NCI-H1105 treated with DMSO at 0.1 percent for 48 hours (cell line): ENCODE measurements at places on chromosomes 5 and 9.

DNA sequence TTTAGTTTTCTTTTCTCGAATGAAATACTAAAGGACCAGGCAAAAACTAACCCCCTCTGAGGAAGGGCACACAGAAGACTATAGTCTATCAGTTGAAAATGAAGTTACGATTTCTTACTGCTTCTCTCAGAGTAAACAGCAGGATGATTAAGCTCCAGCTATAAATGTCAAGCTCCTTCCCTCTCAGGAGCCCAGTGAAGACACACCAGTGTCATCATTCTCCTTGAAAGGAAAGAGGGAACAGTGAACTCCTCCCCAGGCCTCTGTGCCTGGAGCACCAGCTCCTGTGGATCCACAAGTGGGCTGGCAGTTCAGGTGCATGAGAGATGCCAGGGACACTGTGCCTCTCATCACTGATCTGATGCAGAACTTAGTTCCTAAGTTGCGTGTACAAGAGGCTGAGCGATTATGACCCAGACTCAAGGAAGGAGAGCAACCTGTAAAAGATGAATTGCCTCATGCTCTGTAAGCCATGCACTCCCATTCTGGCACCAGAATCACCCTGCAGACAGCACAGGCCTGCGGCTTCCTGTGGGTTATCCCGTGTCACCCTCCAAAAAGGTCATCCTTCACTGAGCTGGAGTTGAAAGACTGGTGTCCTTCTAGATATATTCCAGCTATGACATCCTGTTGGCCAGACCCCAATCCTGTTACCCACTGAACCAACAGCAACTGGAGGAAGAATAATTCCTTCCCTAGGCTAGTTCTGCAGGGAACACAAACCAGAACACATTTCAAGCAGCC is 394.0 kb downstream of the SEMA5A start:
- no peak for DNase-seq

DNA sequence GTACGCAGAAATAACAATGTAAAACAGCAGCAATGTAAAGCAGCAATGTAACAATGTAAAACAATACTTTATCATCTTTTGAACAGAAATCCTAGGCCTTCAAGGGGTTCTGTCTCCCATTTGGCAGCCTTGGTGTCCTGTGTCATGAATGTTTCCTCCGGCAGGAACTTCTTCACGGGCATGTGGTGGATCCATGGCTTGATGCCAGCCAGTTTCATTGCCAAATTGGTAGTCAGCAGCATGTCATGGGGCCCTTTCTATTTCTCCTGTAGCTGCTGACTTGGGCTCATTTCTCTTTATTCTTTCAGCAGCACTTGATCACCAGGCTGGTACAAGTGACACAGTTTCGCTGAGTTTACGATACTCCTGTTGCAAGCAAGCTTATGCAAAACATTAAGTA is 275.3 kb downstream of the HTR1A start:
- DNase-seq = no peak

GRCh38 chr5:39274398-39275085 is 55.2 kb upstream of the FYB1 start:
- no peak for DNase-seq

DNA sequence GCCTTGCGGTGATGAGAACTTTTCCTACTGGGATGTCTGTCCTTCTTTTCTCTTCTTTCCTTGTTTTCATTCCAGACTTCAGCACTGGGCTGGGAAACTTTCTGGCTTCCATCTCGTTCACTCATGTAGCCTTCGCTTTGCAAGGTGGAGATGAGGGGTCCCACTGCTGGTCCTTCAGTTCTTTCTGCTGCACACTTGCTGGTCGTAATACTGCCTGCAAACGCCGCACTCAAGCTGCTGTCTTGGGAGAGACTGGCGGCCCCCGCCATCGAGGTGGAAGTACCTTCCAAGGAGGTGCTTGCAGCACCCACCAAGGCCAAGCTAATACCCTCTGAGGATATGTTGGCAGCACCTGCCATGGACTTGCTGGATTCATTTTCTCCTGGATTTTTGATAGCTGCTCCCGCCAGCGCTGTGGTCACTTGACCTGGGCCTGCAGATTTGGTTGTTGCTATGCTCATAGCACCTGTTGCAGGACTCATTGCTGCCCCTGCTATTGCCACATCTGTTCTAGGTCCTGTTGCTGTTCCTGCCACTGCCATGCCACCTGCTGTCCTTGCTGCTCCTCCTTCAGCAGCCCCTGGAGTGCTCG is 3.0 kb downstream of the GARIN3 start:
- no peak for DNase-seq

DNA sequence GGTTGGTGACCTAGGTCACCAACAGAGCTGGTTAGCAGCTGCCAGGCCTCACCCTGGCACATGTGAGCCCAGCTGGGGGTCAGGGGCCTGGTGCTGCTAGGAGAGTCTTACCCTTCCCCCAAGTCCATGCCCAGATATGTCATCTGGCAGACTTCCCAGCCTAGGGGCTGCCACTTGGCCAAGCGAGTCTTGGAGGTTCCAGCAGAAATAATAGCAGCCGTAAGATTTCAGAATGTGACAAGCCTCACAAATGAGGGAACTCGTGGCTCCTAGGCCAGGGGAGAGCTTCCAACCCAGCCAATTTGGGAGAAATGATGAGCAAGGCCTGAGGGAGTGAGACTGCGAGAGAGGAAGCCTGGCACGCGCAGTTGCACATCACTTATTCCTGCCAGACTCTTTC is 11.1 kb downstream of the URM1 start:
- DNase-seq = no peak

DNA sequence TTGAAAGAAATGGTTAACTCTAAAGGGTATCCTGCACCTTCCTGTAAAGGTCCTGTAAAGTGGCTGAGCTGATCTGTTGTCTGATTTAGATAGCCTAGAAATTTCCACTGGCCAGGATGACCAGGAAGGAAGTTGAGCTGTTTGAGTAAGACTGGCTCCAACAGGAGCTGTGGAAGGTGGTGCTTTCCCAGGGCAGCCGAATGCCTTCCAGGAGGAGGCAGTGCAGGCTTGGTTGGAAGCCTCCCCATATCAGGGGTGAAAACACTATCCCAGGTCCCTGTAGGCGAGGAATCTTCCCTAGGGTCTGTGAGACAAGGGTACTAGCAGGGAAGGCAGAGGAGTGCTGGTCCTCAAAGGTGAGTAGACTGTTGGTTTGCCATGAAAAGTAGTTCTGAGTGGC is 98.4 kb downstream of the LIX1 start:
- no peak for DNase-seq

DNA sequence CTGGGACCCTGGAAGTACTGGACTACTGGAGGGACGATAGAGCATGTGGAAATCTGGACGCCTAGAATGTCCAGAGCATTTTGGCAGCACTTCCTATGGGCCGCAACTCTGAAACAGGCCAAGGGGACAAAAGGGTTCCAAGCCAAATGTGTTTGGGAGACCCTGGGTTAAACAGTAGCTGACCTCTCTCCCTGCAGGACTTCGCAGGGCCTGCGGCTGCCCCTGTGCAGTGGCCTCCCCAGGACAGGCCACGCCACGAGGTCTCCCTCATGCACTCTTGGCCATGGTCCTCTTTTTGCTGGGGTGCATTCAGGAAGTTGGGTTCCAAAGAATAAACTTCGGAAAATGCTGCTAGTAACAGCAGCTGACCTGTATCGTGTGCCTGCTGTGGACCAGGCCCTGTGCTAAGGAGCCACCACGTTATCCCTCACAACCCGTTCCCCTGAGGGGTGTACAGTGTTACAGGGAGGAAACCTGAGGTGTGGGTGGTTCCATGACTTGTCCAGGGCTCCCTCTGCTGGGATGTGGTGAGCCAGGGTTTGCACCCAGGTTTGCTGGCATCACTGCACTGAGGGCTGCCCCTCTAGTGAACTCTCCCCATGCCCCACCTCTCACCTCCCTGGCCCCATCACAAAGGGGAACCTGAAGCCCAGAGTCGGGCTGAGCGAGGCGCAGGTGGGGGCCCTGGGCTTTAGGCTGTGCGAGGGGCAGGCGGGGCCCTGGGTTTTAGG is 79.4 kb downstream of the AMBP start:
- DNase-seq = no peak

- no peak for DNase-seq
Observed at GRCh38 chr9:137812356-137813023, 65.1 kb upstream of the CACNA1B start.

GRCh38 chr9:32571969-32572899 is 725 bp downstream of the NDUFB6 start:
- peak; percentile 53 for DNase-seq

GRCh38 chr5:14442536-14442935 is 139.1 kb upstream of the OTULINL start:
- DNase-seq = no peak

- DNase-seq = no peak
Observed at GRCh38 chr9:13993632-13994185, 320.2 kb downstream of the NFIB start.

DNA sequence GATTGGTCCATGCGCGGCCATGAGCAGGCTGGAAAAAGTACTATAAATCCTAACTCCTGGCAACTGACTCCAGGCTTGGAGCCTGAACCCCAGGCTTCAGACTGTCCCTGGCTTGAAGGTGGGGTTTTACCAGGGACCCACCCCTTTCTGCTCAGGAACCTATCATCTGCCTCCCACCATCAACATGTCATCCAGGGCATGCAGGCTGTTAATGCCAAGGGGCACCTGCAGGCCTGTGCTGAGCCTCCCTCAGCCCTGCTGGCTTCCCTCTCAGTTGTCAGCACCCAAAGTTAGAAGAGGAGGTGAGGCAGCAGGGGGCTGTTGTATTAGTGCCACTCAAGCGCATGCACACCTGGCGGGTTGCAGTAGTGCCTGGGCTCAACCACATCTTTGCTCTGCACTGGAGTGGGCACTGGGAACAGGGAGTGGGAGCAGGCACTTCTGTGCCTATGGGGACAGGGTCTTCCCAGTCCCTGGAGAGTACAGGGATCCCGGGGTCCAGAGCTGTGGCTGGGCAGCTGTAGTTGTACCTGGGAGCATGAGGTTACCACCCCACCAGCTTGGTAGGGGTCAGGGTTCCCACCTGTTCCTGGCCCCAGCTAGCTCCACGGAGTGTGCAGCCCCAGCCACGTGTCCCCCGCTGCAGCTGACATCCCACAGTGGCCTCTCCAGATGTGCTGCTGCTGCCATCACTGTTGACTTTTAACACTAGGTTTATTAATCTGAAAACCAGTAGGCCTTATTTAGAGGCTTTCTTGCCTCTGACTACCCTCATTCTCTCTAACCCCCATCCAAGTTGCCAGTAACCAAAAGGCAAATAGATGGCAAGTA is 306.2 kb upstream of the RIOK2 start:
- no peak for DNase-seq

GRCh38 chr9:128887914-128888350 is 6.0 kb downstream of the LRRC8A start:
- DNase-seq = no peak

DNA sequence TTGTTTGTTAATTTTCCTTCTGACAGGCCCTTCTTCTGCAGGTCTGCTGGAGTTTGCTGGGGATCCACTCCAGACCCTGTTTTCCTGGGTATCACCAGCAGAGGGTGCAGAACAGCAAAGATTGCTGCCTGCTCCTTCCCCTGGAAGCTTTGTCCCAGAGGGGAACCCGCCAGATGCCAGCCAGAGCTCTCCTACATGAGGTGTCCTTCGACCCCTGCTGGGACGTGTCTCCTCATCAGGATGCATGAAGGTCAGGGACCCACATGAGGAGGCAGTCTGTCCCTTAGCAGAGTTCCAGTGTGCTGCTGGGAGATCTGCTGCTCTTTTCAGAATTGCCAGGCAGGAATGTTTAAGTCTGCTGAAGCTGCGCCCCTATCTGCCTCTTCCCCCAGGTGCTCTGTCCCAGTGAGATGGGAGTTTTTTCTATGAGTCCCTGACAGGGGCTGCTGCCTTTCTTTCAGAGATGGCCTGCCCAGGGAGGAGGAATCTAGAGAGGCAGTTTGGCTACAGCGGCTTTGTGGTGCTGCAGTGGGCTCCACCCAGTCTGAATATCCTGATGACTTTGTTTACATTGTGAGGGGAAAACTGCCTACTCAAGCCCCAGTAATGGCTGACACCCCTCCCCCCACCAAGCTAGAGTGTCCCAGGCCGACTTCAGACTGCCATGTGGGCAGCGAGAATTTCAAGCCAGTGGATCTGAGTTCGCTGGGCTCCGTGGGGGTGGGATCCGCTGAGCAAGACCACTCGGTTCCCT is 772.0 kb upstream of the FAM174A start:
- no peak for DNase-seq

- no peak for DNase-seq
Observed at GRCh38 chr9:72834994-72835393, 117.9 kb downstream of the ALDH1A1 start.

GRCh38 chr5:74186356-74187315 is 453.9 kb downstream of the ENC1 start:
- DNase-seq = no peak

- DNase-seq = no peak
Observed at GRCh38 chr9:22112870-22113821, 104.0 kb upstream of the CDKN2B start.

GRCh38 chr5:181170237-181170825 is 22.9 kb downstream of the OR2V2 start:
- no peak for DNase-seq

DNA sequence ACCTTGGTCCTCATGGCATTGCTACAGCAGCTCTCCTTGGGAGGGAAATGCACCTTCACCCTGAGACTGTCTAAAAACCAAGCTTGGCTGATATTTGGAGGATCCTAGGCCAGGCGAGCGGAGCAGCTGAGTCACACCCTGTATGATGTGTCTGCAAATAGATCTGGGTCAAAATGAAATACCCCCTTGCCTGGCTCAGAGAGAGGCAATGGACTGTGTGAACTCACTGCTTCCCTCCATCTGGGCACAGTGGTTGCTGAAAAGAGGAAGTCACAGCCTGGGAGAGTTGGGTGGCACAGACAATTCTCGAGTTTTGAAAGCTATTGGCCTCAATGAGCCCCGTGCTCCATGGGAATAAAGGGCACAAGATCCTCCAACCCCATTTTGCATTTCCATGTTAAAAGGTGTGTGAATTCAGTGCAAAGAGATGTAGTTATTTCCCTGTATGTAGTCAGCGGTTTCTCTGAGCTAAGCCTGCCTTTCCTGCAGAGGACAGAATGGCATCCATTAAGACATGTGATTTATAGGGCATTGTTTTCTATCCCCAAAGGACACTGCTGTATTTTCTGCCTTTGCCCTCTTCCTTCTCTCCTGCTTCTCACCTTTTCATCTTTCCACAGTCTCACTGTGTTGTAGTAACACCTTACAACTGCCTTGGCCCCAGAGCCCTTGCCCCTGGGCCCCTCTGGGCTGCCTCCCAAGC is 177.2 kb downstream of the GADD45G start:
- no peak for DNase-seq

DNA sequence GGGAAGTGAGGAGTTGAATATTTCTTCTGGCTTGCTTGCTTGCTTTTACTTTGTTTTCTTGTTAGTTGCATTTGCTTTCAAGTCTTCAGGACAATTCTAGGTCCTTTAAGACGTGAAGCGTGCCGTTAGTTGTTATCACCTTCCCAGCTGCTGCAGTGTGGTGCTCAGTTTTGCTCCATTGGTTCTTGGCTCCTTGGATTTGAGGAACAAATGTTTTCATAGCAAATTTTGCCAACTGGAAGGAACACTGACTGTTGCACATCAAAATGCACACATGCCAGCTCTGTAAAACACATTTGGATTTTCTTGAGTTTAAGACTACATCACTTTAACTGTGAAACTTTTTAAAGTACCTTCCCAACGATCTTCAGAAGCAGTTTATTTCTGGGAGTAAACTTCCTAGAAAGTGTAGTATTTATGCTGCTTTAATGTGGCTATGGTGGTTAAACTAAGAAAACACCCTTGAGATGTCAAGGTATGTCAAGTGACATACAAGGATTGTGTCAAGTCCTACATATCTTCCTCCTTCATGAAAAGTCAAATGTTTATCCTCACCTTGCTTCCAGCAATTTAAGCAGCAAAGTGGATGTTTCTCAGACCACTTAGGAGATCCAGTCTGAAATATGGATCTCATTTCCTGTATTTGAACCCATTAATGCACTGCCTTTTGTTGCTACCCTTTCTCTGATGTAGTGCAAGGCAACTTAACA is 24.9 kb downstream of the MOCS2 start:
- no peak for DNase-seq
